ENCODE measurements at places on chromosomes 2 and 18.

DNA sequence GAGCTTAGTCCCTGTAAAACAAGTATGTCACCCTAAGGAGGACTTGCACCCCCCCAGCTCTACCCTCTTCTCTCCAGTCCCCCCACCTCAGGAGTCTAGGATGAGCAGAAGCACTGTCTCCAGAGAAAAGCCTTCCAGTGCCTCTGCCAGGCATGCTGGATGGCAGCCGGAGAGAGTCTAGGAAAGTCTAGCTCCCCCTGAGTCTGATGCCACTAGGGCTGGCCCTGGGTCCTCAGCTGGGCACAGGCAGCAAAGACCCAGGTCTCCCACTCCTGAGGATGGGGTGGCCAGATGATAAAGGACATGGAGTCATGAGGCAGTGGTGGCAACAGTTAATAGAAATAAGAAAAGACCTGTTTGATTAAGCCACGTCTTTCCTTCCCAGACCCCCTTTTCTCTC is 225.6 kb downstream of the CYP26B1 start:
- DNase-seq: no peak

DNA sequence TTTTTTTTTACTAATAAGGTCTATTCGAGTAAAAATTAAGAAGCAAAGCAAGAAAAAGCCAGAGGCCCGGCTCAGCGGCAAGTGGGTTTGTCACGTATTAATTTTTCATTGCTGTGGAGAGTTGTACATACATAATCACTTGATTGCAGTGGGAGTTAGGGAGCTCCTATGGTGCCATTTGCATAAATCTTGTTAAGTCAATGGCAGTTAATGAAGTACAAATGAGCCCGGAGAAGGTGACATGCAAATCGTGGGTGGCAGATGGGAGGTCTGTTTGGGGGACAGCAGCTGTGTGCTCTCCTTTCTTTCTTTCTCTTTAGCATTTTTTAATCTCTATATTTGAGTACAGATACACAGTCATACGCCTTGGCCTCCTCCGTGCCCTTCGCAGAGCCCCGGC is 317.0 kb downstream of the AGAP1 start:
- no peak for DNase-seq

DNA sequence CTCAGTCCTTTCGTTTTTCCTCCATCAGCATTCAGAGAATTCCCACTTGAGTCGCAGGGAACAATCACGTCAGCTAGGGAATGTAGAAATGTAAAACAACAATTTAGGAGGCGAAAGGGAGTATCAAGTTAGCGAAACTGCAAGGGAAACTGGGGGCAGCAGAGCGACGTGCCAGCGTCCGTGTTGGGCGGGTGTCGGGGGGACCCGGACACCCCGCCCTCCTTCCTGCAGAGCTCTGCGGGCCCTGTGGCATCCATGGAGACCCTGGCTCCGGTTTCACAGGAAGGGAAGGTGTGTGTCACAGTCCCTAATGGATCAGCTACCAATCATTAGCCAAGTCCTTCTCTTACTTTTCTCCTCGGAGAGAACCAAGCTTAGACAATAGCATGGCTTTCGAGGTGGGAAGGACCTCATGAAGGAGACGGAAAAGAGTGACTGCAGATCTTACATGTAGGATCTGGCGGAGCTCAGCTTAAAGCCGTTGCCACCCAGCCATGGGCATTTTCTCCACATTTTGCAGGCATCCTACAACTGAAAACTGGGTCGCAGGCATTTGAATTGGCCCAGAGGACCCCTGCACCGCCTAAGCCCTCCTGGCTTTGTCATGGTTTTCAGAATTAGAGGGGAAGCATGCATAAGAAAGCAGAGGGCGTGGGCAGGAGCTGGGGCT is 33.7 kb downstream of the SOX11 start:
- DNase-seq: no peak

- DNase-seq: no peak
These were observed 1.4 kb upstream of the TMEM178A start for GRCh38 chr2:39664232-39664887.

GRCh38 chr2:55437515-55438390 is 18.1 kb upstream of the CCDC88A start:
- no peak for DNase-seq

GRCh38 chr2:162014751-162015150 is 59.3 kb downstream of the DPP4 start:
- DNase-seq: no peak

DNA sequence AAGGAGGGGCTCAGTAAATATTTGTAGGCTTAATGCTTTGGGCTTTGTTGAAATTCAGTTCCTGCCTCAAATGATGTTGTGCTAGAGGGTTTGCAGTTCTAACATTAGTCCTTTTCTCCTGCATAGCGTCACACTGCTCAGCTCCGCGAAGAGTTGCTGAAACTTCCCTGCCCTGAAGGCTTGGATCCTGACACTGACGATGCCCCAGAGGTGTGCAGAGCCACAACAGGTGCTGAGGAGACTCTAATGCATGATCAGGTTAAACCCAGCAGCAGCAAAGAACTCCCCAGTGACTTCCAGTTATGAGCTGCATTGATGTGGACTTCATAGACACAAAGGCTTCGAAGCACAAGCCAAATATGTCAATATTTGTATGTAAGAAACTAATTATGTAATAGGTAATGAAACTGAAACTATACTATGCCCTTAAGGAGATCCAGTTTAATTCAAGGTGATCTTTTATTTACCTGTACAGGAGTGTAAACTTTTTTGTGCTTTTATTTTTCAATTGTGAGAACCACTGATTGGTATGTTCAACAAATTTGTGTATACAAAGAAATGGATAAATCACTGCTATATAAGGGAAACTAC is 10.2 kb upstream of the TTC27 start:
- peak; percentile 81 for DNase-seq

DNA sequence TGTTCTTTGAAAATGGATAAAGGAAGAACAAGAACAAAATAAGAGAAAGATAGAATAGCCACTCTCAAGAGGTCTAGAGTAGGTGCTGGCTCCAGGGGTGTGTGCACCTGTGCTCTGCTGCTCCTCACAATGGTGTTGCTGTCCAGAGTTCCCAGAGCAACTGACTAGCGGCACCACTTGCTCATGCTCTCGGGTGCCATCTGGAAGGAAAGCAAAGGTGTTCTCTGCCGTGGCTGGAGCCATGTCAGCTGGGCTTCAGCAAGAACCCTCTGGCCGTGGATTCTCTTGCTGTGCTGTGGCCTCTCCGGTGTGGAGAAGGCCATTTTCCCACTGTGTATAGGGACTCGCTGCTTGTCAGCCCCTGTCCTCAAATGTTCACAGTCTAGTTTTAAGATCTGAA is 114.6 kb upstream of the TEX51 start:
- no peak for DNase-seq

DNA sequence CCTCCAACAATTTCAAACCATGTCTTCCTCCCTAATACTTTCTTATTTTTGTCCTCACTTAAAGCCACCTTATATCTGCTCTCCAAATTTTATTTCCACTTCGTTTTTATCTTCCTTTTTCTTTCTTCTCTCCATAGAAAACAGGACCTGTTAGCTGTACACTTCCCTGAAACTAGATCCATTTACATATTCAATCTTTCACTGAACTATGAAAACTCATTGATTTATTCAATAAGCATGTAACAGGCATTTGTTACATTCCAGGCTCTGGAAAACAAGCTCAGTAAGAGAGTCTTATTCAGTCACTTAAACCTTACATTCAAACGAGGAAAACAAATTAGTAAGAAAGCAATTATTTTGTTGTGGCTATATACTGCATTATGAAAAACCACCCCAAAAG is 1225.3 kb downstream of the SUCLG1 start:
- no peak for DNase-seq

GRCh38 chr18:12726774-12727550 is 24.1 kb downstream of the PSMG2 start:
- DNase-seq: no peak

- no peak for DNase-seq
These were observed 16.2 kb downstream of the SS18 start for GRCh38 chr18:26074246-26074645.

DNA sequence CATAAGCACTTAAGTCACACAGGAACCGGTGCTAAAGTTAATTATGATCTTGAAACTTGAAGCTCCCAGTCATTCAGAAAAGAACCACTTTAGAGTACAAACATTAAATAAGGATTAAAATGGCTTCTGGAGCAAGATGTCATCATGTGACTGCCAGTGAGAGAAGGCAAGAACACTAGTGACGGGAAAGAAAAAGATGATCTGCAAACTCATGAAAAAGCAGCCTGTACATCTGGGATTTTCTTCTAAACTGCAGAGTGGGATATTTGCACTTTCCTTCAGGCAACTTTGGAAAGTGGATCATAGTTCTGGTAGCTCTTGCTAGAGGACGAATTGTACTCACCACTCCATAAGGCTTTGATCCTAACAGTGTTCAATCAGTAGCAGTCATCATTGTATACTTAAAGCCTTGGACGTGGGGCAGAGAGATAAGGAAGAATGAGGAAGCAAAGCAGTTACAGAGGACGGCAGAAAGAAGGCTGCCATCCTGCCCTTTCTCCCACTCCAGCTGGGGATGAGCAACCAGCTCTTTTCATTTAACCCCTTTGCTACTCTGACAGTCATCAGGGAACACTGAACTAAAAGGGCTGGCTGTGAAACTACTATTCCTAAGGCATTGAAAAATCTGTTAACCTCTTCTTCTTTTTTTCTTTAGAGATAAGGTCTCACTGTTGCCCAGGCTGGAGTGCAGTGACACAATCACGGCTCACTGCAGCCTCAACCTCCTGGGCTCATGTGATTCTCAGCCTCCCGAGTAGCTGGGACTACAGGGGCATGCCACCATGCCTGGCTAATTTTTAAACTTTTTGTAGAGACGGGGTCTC is 18.1 kb downstream of the ABHD3 start:
- DNase-seq: no peak

DNA sequence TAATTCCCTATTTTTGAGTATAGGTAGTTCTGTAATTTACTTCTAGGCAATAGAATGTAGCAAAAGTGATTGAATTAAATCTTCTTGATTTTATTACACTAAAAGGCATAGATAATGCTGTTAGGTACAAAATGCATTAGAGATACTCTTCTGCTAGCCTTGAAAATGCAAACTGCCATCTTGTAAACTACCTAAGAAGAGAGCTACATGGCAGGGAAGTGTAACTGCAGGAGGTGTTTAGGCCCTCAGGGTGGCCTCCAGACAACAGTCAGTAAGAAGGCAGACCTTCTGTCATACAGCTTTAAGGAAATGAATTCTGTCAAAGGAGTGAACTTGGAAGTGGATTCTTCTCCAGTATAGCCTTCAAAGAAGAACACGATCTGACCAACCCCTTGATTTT is 1396.8 kb upstream of the SLC39A10 start:
- DNase-seq: no peak

GRCh38 chr2:101874069-101874468 is 117.7 kb upstream of the IL1R2 start:
- DNase-seq: no peak

- no peak for DNase-seq
These were observed 13.1 kb upstream of the SMAD7 start for GRCh38 chr18:48963586-48964470.

DNA sequence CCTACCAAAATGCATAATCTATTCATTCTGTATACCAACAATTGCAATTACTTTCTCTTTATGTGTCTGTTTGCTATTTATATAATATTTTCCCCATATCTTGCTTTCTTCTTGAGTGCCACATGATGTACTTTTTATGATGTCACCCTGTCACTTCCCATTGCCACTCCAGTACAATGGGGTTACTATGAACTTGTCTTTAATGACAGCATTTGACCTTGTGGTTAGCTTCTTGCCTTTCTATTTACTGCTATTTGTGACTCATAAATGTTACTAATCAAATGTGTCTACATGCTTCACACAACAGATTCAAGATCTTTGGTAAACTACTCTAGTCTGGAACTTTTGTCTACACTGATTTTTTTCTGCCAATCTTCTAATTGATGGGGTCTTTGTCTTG is 486.3 kb downstream of the NR4A2 start:
- no peak for DNase-seq

Data from NCI-H1930 (cell line).